Sigmoid colon (tissue), 7 donors: ENCODE measurements at places on chromosomes 3 and 15. TPM values are rescaled to one million over a fixed set of nuclear protein-coding genes. Genes with fewer than 3 reads are reported as not detected.

GRCh38 chr15:59492389-59493377, 54.7 kb downstream of the FAM81A start:
- peak; percentile 69 for DNase-seq

DNA sequence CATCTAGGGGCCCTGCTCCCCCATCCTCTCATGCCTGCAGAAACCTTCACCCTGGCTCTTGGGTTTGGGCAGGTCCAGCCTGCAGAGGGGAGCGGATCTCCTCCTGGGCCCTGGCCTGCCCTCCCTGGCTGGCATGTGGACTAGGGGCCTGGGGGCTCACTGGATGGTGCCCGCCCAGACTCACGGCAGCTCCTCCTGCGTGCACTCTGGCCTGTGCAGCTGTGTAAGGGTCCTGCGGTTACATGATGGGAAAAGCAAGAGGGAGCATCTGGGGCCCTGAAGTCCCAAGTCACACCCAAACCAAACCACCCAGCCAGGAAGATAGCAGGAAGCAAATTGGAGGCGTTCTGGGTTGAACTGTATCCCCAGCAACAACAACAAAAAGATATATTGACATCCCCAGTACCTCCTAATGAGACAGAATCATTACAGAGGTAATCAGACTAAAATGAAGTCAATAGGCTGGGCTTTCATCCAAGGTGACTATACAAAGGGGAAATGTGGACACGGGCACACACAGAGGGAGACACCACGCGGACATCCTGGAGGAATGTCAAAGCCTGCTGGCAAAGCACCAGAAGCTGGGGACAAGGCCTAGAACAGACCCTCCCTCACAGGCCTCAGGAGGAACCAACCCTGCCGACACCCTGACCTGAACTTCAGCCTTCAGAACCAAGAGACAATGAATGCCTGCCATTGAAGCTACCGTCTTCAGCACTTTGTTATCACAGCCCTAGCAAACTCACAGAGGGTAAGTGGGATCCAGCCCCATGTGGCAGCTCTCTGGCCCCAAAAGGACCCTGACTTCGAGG, 10.4 kb upstream of the CLK3 start:
- DNase-seq = no peak

The RSL24D1 gene
- 106 TPM for total RNA-seq

The ZBED2 gene
- total RNA-seq = not detected

DNA sequence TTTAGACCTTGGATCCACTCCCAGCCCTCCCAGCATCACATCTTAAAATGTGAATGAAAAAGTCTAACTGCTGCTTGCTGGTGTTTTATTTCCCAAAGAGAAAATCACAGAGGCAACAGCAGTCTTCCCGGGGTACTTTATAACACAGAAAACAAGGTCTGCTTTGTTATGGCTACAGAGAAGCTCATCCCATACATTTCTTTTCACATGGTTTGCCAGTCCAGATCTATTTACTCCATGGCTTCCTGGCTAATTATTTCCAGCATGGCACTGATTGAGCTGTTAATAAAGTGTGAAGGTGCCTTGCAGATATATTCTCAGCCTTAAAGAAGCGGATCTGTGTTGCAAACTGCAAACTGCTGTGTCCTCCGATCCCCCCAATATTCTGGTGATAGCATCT, 466.1 kb upstream of the CFAP20DC start:
- DNase-seq = no peak

DNA sequence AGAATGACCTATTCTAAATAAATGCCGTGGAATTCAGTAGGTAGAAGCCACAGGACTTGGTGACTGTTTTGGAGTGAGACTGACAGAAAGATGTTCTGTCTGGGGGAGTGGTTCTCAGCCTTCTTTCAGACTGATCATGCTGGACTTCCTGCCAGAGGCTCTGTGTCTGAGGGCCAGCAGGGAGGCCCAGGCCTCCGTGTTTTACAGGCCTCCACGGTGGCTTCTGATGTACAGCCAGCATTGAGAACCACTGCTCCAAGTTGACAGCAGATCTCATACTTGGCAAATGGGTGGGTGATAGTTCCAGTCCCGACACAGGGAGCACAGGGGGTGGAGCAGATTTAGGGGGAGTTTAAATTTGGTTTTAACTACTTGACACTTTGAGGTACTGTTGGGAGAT, 6.7 kb upstream of the PIGZ start:
- DNase-seq = no peak

- no peak for DNase-seq
Measured at GRCh38 chr15:60254416-60254815, 143.4 kb downstream of the ANXA2 start.

The EPHA6 gene
- 49.7 TPM for total RNA-seq

DNA sequence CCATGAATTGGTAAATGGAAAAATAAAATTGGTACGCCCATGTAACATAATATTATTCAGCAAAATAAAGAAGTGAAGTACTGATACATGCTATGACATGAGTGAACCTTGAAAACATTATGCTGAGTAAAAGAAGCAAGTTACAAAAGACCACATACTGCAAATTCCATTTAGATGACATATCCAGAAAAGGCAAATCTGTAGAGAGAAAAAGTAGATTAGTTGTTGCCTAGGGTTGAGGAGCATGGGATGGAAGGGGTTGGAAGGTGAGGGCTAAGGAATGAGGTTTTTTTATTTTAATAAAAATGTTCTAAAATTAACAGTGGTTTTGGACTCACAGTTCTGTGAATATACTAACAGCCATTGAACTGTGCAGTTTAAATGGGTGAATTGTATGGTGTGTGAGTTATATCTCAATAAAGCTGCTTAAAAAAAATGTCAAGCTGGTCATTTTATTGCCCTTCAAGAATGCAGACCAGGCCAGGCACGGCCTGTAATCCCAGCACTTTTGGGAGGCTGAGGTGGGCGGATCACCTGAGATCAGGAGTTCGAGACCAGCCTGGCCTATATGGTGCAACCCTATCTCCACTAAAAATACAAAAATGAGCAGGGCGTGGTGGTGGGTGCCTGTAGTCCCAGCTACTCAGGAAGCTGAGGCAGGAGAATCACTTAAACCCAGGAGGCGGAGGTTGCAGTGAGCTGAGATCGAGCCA, 8.1 kb upstream of the DLG1 start:
- DNase-seq = no peak

- DNase-seq = no peak
Measured at GRCh38 chr15:92877000-92877399, 23.1 kb upstream of the CHD2 start.

DNA sequence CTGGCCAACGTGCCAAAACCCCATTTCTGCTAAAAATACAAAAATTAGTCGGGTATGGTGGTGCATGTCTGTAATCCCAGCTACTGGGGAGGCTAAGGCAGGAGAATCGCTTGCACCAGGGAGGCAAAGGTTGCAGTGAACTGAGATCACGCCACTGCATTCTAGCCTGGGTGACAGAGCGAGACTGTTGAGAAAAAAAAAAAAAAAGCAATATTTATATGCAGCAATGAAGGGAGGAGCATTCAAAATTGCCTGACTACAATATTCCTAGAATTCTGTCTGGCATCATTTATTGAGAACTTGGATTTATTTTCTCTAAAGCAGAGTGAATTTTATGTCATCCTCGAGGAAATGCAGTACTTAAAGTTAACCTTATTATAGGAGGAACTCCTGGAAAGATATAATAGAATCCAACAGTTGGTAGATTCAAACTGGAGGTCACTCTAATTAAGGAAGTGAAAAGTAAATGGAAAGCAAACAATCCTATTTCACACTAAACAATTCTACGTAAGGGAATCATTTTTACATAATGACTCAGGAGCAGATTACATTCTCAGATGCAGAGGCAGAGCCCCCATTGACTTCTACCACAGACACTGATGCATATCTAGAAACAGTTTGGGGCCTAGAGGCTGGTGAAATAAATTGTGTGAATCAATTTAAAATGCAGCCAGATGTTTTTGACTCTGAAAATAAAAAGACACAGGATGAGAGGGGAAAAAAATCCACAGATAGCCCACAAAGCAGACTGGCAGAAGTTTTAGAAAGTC, 82.1 kb upstream of the FHIT start:
- DNase-seq = no peak

- no peak for DNase-seq
Measured at GRCh38 chr15:90058775-90059174, 43.5 kb downstream of the IDH2 start.

The HMCES gene
- total RNA-seq = 21.2 TPM

DNA sequence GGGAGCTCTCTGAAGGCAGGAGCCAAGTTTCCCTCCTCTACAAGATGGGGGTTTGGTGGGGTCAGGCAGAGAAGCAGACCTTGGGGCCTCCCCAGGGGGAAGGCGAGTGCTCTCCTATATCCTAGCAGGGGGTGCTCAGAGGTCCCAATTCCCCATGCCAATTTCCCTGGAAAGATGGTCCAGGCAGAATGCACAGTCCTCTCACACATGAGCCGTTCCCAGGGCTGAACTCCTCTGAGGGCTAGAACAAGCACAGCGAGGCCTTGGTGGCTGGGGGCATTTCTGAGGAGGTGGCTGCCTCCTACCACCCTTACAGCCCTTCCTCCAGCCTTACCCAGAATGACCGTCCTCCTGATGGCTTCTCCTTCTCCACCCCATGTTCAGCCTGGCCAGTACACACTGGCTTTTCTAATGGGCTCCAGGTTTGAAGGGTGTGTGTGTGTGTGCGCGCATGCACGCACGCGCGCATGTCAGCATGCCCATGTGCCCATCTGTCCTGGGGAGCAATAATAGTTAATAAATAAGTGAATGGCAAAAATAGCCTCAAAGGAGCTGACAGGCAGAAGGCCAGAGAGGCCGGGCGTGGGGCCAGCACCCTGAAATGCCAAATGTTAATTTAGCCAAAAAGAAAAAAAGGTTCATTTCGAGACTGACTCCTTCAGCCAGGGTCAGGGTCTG, 24.4 kb downstream of the ADCY5 start:
- no peak for DNase-seq

- DNase-seq = peak; percentile 74
Measured at GRCh38 chr3:5187920-5188418, 462 bp downstream of the EDEM1 start.

DNA sequence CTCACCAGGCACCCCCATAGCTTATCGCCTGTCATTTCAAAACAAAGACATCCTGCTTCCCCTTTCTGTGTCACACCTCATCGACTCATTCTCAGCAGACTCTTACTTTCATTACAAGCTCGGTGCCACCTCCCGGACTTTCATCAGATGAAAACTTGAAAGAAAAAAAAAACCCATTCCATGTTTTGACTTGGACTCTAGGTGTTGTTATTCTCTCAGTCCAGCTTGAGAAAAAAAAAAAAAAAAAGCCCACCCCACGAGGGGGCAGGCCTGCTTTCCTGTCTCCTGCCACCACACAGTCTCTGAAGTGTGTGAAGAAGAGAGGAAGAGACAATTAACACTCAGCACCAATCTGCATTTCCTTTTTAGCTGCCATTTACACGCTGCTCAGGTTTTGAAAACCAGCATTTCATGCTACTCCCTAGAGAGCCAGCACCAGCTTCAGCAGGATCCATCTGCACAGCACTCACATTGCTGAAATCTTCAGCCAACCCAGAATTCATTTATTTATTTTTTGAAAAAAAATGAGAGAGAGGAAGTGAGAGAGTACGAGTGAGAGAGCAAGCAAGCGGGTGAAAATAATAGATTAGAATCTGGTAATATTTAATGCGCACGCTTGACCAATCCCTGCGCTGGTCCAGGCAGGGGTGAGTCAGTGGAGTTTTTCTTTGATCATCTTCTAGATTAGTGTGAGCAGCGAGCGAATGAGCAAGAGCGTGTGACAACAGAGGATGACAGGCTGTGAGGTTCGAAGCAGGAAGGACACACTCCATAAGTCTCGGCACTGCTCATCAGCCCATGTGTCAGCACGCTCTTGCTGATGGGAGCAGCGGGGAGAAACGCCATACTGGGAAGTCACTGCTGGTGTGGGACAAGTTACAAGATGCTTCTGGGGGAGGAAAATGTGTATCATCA, 23.5 kb downstream of the ZNF80 start:
- DNase-seq = no peak

DNA sequence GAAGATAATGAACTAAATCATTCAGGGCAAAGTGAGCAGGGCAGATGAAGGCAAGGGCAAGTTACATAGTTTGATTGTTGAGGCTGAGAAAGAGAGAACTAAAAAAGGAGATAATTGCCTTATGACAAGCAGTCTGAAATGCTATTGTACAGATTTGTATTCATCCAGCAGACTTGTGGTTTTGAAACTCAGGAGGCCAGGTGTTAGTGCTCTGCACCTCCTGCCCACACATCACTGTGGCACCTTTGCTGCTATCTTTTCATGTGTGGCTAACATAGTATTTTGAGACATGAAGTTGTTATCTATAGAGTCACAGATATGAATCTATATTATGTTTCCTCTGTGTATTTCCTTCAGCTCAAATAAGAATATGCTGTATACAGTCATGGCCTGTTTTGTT, 24.3 kb upstream of the SUCLG2 start:
- DNase-seq = no peak

DNA sequence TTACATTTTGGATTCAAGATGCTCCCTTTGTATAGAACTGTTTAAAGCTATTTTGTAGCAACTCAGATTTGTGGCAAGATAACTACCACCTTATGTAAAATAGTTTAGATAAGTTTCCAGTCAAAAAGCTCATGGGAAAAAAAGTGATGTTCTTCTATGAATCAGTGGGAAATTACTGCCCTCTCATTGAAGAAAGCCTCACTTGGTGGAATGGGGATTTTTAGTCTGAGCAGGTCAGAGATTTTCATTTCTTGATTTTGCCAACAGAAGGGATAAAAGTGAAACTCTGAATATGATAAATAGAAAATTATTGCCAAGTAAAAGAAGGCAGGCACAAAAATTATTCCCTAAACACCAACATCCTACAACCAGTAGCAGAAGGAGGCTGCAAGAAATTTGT, 25.8 kb upstream of the CSTA start:
- no peak for DNase-seq

The STAB1 gene
- total RNA-seq = 138 TPM

The NEIL1 gene
- 47.6 TPM for total RNA-seq

DNA sequence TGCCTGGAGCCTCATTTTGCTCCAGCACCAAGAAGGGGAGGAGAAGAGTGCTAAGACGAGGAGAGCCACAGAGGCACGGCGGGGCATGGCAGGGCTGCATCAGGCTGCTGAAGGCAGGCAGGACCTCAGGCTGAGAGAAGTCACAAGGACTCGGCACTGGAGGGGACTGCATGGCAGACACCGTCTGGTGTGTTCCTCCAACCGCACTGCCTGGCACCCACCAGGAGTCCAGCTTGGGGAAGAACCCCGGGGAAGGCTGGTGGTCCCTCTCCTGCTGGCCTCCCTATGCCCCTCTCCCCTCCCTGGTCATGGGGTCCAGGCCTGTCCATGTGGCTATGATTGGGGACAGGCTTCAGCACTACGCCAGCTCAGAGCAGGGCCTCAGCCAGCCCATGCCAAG, 153.2 kb upstream of the MEF2A start:
- DNase-seq = no peak

- DNase-seq = no peak
Measured at GRCh38 chr15:58537033-58537432, 105.2 kb downstream of the LIPC start.

DNA sequence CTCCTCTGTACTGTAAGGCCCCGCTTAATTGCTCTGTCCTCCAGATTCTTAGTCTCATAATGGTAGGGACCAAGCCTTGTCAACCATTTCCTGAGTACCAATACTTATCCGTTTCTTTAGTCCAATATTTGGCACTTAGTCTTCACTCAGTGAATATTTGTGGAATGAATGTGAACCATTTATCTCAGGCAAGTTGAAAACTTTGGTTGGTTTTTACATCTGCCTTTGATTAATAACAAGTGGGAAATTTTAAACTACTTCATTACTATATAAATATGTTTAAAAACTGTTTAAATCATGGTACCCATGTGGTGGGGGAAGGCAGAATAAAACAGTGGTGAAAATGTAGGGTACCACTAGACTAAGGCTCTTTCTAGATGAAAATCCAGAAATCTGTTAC, 15.2 kb downstream of the CA12 start:
- no peak for DNase-seq

GRCh38 chr15:100900136-100900794, 18.9 kb upstream of the LRRK1 start:
- DNase-seq = no peak
